ENCODE measurements at places on chromosomes 2 and 18.

- no peak for ATAC-seq
Observed at GRCh38 chr2:152664725-152665124, 52.5 kb downstream of the PRPF40A start.

- ATAC-seq, result no peak
Observed at GRCh38 chr2:38747007-38747424, 4.1 kb downstream of the SRSF7 start.

DNA sequence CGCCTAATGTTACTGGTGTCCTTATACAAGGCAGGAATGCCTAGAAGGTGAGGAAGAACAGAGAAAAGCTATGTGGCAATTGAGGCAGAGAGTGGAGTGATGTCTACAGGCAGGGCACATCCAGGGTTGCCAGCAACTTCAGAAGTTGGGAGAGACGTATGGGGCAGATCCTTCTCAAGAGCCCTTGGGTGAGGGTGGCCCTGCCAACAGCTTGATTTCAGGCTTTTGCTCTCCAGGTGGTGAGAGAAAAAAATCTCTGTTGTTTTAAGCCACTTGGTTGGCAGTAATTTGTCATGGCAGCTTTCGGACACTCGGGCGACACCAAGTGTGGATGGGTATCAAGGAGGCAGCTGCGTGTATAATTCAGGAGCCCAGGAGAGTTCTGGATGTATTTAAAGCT lies 217.4 kb upstream of the SMIM21 start:
- ATAC-seq, result no peak

DNA sequence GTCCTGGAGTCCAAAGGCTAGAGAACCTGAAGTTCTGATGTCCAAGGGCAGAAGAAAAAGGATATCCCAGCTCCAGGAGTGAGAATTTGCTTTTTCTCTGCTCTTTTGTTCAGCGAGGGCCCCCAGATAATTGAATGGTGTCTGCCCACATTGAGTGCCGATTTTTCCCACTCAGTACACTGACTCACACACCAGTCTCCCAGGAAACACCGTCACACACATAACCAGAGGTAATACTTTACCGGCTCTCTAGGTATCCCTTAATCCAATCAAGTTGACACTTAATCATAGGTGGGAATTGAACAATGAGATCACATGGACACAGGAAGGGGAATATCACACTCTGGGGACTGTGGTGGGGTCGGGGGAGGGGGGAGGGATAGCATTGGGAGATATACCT lies 161.5 kb downstream of the WDR7 start:
- no peak for ATAC-seq

- no peak for ATAC-seq
Observed at GRCh38 chr2:190535586-190535985, 1.1 kb upstream of the NEMP2 start.

- ATAC-seq, result no peak
Observed at GRCh38 chr2:55838653-55839052, 84.9 kb downstream of the EFEMP1 start.

- ATAC-seq, result no peak
Observed at GRCh38 chr2:211035548-211036185, 479.3 kb downstream of the CPS1 start.

DNA sequence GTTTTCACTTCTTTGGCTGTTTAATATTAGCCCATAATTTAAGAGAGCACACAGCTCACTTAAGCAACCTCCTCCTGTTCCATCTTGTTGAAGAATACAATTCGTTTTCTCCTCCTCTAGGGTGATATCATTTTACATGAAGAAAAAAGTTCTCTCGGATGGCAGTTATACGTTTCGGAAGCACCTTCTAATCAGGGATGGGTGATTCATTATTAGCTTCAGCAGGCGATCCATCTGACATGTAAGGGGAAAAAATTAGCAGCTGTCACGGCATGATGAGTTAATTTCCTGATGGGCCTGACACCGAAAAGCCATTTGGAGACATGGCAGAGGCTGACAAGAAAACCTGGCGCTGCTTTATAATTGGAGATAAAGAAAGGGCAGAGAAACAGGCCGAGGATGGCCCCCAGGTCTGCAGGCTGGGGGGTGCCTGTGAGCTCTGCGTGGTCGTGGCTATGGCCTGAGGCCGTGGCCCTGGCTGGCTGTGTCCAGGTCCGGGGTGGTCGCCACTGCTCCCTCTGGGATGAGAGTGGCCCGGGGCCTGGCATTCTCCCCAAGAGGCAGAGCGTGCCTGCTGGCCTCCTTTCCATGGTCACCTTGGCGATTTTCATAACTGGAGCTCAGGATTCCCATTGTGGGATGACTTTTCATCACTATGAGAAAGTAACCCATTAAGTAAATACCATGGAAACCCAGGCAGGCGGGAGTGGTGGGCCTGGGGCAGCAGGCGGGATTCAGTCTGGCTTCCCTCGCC lies 140.1 kb downstream of the PTGR3 start:
- no peak for ATAC-seq

DNA sequence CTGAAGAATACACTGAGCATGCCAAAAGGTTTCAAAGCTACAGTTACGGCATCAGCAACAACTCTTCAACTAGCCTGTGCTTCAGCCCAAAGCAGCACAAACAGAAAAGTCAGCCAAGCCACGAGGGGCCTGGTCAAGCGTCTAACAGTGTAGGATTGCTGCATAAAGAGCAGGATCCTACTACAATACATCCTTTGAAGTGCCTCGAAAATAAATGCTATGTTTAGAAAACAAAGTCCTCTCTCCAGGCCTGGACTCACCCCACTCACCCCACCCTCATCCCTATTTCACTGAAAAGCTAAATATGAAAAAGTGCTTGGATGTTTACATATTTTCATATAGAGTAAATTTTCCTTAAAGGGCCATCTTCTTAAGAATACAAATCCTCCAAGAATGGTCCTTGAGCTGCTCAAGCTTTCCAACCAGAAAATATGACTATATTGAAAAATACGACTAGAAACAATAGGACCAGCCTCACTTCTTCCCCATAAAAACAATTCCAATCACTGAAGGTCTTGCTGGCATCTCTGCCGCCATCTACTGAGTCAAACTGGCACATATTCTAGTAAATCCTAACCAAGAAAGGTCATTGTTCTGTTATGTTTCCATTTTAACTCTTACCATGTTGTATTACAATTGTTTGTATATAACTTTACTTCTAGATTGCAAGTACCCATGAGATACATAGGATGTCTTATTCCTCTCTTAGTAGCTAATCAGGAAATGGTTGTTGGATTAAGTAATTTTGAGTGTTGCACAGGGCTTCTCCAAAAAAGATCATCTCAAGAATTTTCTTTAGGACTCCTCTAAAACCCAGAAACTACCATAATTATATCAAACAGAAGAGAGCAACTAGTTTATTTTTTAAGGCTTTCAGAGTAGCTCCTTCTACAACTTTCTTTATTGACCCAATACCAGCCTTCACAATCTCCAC lies 63.6 kb downstream of the CLHC1 start:
- ATAC-seq, result no peak

DNA sequence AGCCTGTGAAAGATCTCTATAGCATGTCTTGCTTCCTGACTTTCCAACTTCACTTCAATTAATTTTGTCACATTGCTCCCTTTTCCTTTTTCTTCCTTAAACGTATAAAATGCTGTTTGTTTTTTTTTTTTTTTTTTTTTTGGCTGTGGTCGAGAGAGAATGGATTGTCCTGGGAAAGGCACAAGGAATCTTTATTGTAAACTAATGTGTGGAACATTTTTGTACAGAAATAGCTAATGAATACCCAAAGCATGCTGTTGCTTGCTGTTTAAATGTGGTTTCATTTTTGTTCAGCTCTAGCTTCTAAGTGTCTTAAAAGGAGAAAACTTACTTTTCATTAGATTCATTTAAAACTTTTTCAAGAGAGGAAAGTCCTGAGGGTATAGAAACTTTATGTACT lies 105.5 kb downstream of the GPD2 start:
- no peak for ATAC-seq

- ATAC-seq, result no peak
Observed at GRCh38 chr2:156329031-156329926, 3.2 kb downstream of the NR4A2 start.

- ATAC-seq, result no peak
Observed at GRCh38 chr2:224077773-224078507, 38.9 kb upstream of the SERPINE2 start.

DNA sequence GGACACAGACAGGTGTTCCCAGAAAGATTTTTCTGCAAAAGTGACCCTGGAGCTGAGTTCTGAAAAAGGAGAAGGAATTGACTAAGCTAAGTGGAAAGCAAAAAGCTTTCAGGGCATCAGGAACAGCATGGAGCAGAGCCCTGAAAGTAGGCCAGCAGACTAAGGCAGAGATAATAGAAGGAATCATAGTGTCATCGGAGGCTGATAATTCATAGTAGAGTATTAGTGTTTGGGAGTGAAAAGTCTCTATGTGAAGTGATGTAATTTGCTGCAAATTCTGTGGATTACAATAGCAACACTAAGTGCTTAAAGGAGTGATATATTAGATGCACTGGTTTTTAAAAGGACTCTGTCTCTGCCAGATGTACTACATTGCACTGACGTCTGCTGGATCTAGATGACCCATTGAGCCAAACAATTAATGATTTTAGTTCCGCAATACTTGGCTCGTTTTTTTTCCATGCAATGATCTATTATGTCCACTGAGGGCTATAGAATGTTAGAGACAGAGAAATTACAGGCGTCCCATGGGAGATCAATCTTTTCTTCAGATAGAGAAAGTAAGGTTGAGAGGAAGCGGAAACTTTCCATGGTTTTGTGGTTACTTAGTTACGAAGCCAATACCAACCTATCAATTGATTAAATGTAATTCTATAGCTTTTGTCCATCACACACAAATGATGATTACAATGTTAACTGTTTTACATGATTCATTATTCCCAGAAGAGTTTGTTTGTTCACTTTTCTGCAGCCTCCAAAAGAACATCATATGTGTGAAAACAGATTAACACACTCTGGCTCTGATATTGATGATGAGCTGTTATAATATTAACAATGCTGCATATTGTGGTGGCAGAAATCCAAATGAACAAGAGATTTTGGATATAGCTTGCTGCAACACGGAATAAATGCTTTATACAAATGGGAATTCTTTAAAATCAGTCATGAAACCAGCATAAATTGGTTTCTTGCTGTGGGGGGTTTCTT lies 143.7 kb downstream of the MC4R start:
- ATAC-seq, result no peak

DNA sequence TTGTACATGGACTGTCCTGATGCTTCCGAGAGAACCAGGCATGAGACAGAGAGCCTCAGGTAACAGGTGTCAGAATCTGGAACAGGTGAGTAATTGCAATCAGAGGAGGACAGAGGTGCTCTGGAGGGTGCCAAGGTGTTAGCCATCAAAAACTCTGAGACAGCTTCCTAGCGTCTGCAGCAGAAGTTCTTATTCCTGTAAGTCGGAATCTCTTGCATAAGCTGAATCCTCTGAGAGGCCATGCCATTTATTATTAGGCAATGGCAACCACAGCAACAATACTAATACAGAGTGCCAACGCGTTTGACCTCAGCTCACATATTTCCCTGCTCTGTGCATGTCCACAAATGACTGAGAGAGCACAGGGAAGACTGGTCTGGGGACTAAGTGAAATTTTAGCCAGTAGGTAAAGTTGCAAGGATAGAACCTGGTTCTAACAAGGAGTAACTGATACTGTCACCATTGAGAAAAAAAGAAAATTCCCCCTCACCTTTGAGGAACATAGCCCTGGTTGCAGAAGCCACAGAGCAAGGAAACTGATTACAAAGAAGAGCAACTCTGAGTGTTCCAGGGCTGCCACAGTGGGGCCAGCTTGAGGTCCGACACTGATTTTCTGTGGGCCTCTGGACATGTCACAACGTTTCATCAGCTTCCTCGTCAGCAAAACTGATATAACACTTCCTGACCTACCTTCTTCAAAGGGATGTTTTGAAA lies 55.1 kb upstream of the ACSL3 start:
- no peak for ATAC-seq

DNA sequence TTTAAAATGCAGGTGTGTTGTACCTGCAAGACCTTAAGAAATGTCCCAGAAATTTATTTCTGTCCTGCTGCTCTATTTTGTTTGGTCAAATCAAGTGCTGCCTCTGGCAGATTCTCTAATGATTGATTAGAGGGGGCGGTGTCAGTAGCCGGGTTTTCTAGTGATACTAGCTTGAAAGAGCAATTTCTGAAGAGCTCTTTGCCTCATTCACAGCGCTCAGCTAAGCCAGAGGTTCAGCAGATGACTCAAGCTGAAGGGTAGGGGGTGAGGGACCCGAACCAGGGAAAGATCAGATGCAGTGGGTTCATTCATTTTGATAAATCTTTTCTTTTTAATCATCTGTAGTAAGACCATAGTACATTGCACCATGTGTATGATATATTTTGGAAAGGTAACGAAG lies 15.0 kb downstream of the ZBTB7C start:
- no peak for ATAC-seq

- peak; percentile 7 for ATAC-seq
Observed at GRCh38 chr18:51425889-51426288, 228.4 kb upstream of the MEX3C start.

DNA sequence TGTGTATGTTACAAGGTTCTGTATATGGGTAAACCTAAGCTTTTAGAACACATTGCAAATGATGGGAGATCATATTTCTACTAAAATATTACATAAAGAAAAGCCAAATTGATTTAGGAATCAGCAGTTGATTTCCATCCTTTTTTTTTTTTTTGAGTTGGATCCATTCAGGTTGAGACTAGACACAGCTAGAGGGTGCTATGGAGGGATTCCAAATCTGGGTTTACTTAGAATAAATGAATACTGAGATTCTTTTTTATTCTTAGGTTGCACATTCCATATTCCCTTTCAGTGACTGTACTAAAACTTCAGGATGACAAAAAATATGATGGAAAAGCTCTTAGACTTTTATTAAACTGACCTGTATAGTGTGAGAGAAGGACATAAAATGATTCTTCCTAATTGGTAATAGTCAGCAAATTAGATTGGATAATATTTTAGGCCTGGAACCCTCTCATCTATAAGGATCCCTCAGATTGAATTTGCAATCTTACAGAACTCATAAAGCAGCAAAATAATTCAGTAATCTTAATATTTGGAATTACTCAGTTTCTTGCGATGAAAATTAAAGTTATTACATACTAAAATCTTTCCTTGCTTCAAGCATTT lies 183.3 kb upstream of the SESTD1 start:
- no peak for ATAC-seq

DNA sequence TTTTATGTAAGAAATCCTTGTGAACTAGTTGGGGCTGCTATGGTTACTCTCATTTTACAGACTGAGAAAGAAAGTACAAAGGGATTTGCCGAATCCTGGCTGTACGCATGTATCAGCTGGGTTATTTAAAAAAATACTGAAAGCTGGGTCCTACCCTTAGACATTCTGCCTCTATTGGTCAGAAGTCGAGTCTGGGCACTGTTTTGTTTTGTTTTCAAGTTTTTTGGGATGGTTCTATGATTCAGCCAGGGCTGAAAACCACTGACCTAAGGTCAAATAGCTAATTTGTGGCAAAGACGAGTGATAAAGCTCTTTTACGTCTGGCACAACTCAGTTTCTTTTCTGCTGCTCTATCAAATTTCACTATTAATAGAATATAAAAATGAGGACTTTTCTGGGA lies 5.9 kb upstream of the SLC8A1 start:
- ATAC-seq, result no peak

GRCh38 chr2:239288951-239289511 lies 111.8 kb downstream of the HDAC4 start:
- peak; percentile 44 for ATAC-seq

- no peak for ATAC-seq
Observed at GRCh38 chr2:197571627-197572271, 55.9 kb downstream of the MOB4 start.

GRCh38 chr2:215498431-215498830 lies 62.6 kb upstream of the FN1 start:
- no peak for ATAC-seq

- ATAC-seq, result peak; percentile 87
Observed at GRCh38 chr2:84741182-84741822, 139.6 kb downstream of the TRABD2A start.
